CD4-positive, alpha-beta T cell treated with Interleukin-6 for 4 hours (primary cell): ENCODE measurements at places on chromosomes 6 and 20.

- no peak for DNase-seq
Measured at GRCh38 chr6:13120483-13121482, 207.6 kb downstream of the TBC1D7 start.

DNA sequence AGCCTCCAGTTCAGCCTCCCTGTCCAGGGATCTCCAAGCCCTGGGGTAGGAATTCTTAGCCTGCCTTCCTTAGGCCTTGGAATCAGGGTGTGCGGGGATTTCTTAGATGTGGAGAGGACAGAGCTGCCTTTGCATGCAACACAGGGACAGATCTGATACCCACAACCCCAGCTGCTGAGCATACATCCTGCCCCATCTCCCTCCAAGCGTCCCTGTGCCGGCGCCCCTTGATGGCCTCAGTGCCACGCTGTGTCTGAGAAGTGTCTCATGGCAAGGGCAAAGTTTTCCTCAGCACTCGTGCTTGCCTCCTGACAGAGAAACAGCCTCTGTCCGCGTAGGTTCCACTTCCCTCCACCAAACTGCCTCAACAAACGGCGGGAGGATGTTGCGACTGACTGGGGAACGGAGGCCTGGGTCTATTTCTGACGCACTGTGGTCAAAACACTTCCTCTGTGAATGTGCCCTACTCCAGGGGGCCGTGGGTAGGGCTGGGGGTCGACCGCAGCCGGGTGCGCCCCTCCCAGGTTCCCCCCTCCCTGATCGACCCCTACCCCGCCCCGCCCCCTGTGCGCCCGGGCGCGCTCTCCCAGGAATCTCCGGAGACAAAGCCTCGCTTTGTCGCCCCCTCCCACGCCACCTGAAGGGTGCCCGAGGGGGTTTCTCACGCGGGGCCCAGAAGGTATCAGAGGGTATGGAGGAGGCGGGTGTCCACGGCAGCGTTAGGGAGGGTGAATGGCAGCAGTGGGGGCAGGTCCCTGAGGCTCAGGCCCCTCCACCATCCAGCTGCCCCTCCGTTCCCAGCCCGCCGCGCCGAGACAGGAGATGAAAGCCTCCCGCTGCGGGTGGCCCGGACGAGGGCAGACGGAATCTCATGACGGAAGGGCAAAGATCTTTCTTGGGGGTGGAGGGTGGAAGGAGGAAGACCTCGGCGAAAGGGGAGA is 806 bp downstream of the MICAL1 start:
- DNase-seq: peak; percentile 74

GRCh38 chr6:57158658-57159057 is 13.5 kb upstream of the BAG2 start:
- DNase-seq: no peak

DNA sequence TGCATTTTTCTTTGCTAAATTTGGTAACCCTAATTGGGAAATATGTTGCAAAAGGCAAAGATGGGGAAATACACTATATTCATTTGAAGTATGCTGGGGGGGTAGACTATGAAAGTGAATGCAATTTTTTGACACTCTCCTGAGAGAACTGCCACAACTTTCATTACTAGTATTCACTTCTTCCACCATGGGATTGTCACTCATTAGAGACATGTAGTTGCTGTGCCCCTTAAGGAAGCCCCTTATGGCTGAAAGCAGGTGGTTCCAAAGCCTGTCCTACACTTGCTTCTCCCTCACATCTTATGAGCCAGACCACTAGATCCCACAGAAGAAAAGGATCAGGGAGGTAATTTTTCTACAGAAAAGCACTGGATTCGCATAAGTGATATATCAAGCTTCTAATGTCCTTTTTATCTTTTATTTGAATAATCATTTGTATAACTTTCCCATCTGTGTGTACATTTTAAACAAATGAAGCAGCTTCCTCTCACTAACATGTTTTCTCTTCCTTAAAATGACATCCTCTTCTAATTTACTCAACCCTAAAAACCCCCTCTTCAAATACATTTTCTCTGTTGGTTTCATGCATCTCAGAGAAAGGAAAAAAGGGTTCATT is 83.8 kb downstream of the GCLC start:
- DNase-seq: no peak

- no peak for DNase-seq
Measured at GRCh38 chr6:77097940-77098339, 365.4 kb downstream of the HTR1B start.

- no peak for DNase-seq
Measured at GRCh38 chr6:79215213-79215824, 19.2 kb downstream of the HMGN3 start.

- no peak for DNase-seq
Measured at GRCh38 chr20:40427026-40427425, 262.0 kb downstream of the MAFB start.

- DNase-seq: no peak
Measured at GRCh38 chr6:49732781-49733180, 11.4 kb downstream of the CRISP3 start.
